ENCODE measurements at places on chromosomes 5 and 9.

DNA sequence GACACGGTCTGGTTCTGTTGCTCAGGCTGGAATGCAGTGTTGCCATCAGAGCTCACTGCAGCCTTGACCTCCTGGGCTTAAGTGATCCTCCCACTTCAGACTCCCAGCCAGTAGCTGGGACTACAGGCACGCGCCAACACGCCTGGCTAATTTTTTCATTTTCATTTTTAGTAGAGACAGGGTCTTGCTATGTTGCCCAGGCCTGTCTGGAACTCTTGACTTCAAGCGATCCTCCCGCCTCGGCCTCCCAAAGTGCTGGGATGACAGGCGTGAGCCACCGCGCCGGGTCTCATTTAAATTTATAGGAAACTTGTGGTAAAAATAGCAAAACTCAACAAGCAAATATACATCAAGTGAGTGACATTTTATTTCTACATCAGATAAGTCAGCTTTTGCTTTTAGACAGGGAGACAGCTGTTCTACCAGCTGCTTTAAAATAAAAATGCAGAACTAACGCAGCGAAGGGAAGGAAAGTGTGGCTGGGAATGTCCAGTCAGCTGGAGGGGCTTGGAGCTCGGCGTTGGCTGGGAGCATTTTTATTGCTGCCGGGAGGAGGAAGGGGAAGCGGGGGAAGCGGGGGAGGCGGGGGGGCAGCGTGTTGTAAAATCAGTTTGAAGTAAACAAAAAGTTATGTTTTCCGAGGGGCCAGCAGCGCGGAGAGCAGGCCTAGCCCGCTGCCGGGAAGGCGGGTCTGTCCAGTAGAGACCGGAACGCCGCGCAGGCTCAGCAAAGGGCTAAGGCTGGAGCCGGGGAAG is 707 bp upstream of the ZFYVE16 start:
- no peak for DNase-seq

- DNase-seq: no peak
These were observed 39.2 kb downstream of the NADK2 start for GRCh38 chr5:36202521-36202961.

GRCh38 chr9:272251-273213 is 57.9 kb downstream of the DOCK8 start:
- DNase-seq: peak; percentile 88

- no peak for DNase-seq
These were observed 523.8 kb downstream of the RASEF start for GRCh38 chr9:82539146-82539545.

- DNase-seq: no peak
These were observed 167.3 kb downstream of the KDM4C start for GRCh38 chr9:6924988-6925563.

DNA sequence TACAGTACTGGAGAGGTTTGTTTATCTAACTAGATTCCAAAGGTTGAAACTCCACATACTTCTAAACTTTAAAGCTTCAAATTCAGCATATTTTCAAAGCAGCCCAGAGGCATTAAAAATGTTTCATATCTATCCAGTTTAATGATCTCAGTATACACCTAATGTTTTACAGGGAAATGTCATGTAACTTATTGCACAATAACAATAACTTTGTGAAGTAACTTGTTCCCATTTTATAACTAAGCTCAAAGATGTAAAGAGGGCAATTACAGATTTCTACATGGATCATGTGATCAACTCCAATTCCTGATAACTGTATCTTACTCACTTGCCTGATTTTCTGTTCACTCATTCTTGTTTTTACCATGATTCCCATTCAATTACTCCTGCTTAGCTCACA is 610.0 kb downstream of the TAF11L14 start:
- no peak for DNase-seq

GRCh38 chr5:62395210-62395950 is 8.3 kb downstream of the DIMT1 start:
- no peak for DNase-seq
